ENCODE measurements at places on chromosomes 11 and 22. TPM values are rescaled to one million over a fixed set of nuclear protein-coding genes. Genes with fewer than 3 reads are reported as not detected.

DNA sequence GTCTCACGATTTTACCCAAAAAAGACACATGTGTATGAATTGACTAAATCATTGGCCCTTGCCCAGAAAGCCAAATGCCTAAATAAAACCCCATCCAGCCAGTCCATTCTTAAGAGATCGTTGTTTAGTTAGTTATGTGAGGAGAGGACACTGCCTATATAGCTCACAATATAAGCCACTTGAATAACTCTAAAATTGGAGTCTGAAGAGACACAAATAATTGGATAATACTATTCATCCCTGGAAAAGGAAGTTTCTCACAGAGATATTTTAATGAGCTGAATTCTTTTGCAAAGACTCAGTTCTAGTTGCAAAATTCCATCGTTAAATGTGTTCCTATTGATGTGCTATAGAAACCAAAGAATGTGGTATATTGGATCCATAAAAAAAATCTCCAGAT, 176.7 kb downstream of the SOX6 start:
- DNase-seq: no peak

DNA sequence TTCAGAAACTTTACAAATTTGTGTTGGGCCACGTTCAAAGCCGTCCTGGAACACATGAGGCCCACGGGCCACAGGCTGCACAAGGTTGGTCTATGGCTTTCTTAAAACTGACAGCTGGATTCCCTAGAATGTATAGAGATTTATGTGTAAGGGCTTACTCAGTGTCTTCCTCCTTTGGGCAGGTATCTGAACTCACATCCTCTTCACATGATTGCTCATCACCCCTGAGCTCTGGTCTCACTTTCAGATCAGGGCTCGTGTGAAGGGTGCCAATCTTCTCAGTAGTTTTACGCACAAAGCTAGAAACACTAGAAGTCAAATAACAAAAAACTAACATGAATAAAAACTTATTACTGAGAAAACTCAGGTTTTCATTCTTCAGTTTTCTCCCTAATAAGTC, 27.1 kb downstream of the HPS5 start:
- no peak for DNase-seq

DNA sequence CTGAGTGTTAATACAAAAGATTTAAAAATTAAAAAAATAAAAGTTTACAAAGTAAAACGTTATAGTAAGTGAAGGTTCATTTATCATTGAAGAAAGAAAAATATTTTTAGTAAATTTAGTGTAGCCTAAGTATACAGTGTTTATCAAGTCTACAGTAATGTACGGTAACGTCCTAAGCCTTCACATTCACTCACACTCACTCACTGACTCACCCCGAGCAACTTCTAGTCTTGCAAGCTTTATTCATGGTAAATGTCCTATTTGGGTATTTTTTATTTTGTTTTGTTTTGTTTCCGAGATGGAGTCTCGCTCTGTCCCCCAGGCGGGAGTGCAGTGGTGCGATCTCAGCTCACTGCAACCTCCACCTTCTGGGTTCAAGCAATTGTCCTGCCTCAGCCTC, 8.8 kb downstream of the CASTOR1 start:
- DNase-seq: no peak

GRCh38 chr11:36854875-36855274, 256.8 kb upstream of the RAG2 start:
- no peak for DNase-seq

- DNase-seq: no peak
Measured at GRCh38 chr22:28171115-28171514, 252.1 kb upstream of the PITPNB start.

GRCh38 chr11:117278347-117278746, 12.8 kb upstream of the BACE1-AS start:
- DNase-seq: no peak

- no peak for DNase-seq
Measured at GRCh38 chr11:69086152-69087132, 37.7 kb downstream of the TPCN2 start.

GRCh38 chr22:24968066-24968561, 15.6 kb downstream of the KIAA1671 start:
- DNase-seq: peak; percentile 26

- DNase-seq: no peak
Measured at GRCh38 chr22:37672206-37672919, 3.1 kb upstream of the LGALS1 start.

DNA sequence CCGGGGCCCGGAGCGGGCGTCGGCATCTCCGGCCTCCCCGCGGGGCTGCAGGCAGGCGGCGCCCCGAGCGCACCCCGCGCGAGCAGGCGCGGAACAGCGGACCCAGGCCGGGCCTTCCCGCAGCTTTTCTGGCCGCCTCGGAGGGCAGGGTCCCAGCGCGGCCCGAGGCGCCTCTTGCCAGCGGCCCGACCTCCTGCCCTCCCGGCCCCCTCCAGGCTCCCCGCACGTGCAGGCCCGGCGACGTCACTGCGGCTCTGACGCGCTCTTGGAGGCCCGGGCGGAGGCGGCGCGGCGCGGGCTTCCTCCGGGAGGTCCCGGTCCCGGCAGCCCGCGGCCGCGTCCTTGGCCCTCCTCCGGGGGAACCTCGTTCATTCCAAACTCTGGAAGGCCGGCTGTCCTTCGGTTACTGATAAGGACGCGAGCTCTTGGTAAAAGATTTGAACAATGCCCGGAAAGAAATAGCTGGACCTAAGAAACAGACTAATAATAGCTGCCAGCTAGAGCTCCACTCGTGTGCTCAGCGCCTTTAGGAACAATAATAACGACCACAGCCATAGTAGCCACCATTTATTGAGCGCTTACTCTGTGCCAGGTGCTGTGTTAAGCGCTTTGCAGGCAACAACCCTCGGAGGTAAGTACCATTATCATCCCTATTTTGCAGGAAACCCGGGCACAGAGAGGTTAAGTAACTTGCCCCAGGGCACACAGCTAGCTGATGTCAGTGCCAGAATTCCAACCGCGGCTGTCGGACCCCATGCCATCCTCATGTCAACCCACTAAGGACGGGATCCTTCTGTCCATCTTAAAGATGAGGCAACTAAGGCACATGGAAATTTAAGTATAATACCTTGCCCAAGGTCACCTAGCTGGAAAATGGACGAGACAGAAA, 39.1 kb upstream of the CREB3L1 start:
- DNase-seq: peak; percentile 95

DNA sequence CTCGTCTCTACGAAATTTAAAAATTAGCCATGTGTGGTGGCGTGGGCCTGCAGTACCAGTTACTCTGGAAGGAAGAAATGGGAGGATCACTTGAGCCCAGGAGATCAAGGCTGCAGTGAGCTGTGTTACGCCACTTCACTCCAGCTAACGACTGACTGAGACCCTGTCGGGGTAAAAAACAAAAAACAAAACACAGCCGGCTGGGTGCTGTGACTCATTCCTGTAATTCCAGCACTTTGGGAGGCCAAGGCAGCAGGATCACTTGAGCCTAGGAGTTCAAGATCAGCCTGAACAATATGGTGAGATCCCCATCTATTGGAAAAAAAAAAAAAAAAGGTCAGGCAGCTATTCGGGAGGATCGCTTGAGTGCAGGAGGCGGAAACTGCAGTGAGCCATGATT, 2.4 kb downstream of the PAFAH1B2 start:
- DNase-seq: no peak

- no peak for DNase-seq
Measured at GRCh38 chr11:130171534-130171933, 12.0 kb downstream of the ST14 start.

GRCh38 chr11:706957-707816, 1.2 kb downstream of the EPS8L2 start:
- DNase-seq: peak; percentile 69

DNA sequence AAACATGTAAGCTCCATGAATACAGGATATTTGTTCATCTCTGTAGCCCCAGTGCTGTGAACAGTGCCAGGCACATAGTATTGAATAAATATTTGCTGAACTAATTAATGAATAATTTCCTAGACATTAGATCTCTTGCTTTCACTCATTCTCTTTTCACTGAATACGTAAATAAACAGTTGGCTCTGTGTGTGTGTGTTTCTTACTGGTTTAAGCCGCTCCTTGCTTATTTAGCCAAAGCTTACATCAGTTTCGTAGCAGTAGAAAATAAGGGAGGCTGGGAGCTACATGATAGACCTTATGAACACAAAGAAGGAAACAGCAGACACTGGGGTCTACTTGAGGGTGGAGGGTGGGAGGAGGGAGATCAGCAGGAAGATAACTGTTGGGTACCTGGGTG, 17.2 kb downstream of the KREMEN1 start:
- no peak for DNase-seq

DNA sequence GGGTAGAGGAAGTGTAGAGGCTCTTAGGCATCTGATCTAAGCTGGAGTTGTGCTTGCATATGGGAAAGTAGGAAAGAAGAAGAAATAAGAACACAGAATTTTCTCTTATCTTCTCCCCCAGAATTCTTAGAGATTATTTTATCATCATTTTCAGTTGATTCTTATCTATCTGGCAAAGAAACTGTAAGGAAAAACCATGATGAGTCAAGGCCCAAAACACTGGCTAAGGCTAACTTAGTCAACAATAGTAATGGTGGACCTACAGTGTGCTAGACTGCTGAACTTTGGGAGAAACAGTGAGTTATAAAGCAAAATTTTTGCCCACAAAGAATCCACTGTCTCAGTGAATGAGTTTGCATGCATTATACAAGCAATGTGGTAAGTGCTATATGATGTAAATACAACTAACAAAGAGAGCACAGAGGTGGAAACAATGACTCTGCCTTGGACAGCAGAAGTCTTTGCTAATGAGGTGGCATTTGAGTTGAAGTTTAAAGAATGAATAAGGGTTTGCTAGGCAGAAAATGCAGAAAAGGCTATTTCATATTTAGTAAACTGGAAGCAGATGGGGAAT, 344.5 kb upstream of the PLET1 start:
- no peak for DNase-seq

DNA sequence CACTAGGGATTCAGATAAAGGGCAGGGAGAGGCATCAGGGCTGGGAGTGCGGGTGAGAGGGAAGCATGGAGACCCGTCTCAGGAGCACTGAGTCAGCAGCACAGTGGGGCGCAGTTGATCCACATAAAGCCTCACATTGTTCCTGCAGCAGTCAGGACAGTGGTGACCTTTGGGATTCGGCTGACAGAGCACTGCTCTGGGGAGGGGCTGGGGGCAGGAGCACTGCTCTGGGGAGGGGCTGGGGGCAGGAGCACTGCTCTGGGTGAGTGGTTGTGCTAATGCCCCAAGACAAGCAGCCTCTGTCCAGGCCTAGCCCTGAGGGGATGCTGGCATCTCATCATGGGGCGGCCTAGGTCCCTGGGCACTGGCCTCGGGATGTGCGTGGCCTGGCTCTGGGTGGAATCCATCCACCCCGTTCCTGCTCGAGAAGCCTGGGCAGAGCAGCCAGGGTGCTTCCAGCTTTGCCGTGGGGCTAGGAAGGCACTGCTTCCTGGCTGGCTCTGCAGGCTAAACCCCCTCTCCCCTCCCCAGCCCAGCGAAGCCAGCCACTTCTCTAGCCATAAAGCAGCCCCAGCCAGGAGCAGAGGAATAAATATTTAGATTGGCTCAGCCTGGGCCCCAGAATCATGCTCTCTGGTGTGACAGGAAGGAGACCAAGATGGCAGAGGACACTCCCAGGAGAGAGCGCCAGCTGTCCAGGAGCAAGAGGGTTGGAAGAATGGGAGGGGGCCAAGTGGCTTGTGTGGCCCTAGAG, 7.3 kb downstream of the OAF start:
- DNase-seq: no peak

DNA sequence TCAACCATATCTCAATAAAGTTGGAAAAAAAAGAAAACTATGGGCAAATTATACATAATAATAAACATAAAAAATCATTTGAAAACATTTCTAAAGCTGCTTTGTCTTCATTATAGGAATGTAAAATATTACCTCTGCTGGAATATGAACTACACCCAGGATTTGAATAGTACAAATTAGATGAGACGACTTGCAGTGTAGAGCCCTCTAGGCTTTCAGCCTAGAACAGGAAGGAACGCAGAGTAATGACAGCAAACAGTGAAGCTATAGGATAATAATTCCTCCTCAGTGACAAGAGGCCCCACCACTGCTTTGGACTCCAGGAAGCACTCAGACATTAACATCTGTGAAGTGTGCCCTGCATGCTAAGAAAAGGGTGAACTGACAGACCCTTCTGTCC, 7.7 kb downstream of the OR2AG1 start:
- DNase-seq: no peak

- peak; percentile 41 for DNase-seq
Measured at GRCh38 chr22:41696703-41697102, 2.6 kb upstream of the MEI1 start.

TPH1 gene
- total RNA-seq: not detected

HOATZ gene
- total RNA-seq: 8.4 TPM

BACE1 gene
- total RNA-seq: 29.0 TPM

IGSF9B gene
- 11.4 TPM for total RNA-seq

GP1BB gene
- total RNA-seq: 8.4 TPM

XKR3 gene
- not detected for total RNA-seq

MRGPRF gene
- total RNA-seq: 15.6 TPM

C22orf42 gene
- not detected for total RNA-seq

Data from upper lobe of left lung (tissue), 6 donors.